Substantia nigra (tissue), 51 donors: ENCODE measurements at places on chromosomes 11 and 22.

- no peak for DNase-seq
These were observed 138.5 kb upstream of the CTSC start for GRCh38 chr11:88475991-88476418.

GRCh38 chr11:12073436-12073835, 37.0 kb upstream of the MICAL2 start:
- no peak for DNase-seq

GRCh38 chr11:112555491-112556364, 295.1 kb upstream of the PLET1 start:
- peak; percentile 47 for DNase-seq

- DNase-seq, result no peak
These were observed 37.0 kb downstream of the MUC2 start for GRCh38 chr11:1111545-1112212.

DNA sequence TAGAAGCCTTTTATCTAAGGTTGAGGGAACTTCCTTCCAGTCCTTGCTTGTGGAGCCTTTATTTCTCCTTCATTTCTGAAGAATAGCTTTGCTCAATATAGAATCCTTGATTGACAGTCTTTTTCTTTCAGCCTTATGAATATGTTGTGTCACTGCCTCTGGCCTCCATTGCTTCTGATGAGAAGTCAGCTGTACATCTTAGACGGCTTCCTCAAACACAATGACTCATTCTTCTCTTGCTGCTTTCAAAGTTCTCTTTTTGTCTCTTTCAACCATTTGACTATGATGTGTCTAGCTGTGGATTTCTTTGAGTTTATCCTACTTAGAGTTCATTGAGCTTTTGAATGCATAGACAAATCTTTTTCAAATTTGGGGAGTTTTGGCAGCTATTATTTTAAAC, 893.2 kb downstream of the BRD1 start:
- no peak for DNase-seq
